ENCODE measurements at places on chromosomes 6 and 20.

DNA sequence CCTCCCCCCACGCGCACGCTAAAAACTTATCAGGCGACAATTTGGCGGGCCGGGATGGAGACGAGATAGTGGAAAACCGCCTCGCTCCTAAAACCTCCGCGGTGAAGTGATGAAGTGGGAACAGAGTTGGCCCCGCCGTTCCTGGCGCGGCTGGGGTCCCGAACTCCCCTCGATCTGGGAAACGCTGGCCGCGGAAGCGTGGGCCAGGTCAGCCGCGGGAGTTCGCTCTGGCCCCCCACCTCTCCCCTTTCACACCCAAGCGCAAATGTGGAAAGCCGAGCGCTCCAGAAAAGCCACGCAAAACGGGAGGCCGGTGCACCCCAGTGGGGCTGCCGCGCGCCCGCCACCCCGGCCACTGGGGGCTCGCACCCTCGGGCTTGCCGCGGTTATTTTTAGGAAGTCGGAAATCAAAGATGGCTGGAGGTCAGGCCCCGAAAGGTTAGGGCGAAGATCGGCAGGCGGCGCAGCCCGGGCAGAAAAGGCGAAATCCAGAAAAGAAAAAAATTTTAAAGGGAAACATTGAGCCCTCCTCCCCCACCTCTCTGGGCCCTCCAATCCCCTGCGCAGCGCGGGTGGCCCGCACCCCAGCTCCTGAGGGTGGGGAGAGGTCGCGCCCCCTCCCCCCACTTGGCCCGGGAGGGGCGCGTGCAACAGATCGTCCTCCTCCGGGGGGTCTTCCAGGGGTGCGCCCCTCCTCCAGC, 1.0 kb downstream of the SALL4 start:
- DNase-seq = no peak

DNA sequence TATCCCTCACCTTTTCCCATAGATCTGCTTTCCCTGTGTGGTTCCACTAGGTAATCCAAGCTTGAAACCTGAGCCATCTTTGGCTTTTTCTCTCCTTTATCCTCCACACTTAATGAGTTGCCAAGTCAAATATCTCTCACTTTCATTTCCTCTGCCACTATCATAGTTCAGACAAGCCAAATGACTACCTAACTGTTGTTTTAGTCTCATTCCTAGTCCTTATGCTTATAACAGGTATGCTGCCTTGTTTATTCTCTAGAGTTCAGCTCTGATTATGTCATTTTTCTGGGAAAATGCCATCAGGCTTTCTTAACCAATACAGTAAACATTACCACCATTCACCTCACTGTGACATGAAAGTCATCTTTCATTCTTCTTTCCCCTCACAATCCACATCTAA, 6.5 kb downstream of the EFHC1 start:
- no peak for DNase-seq

DNA sequence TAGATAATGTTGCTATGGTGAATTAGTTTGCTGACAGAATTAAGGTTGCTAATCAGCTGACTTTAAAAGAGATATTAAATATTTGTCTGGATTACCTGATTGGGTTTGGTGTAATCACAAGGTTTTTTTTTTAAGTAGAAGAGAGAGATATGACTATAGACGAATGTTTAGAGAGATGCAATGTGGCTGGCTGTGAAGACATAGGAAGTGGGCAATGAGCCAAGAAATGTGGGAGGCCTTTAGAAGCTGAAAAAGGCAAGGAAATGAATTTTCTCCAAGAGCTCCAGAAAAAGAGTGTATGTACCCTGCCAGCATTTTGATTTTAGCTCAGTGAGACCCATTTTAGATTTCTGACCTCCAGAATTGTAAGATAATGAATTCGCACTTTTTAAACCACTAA, 598.3 kb downstream of the PKHD1 start:
- DNase-seq = no peak

DNA sequence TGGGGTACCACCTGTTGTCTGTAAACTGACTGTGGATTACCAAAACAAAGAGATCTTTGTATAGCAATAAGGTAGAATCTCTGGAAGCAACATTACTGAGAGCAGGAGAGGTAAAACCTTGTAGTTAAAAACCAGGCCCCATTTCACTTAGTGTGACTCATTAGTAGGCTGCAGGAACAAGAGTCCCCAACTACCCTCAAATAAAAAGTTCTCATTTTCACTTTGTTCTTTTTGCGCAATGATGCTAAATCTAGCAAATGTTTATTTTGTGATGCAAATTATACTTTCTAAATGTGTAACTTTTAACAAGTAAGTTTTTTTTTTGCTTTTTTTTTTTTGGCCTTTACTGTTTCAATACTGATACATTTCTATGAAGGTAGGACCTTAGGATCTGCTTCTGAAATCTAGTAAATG, 67.1 kb downstream of the ESF1 start:
- no peak for DNase-seq

DNA sequence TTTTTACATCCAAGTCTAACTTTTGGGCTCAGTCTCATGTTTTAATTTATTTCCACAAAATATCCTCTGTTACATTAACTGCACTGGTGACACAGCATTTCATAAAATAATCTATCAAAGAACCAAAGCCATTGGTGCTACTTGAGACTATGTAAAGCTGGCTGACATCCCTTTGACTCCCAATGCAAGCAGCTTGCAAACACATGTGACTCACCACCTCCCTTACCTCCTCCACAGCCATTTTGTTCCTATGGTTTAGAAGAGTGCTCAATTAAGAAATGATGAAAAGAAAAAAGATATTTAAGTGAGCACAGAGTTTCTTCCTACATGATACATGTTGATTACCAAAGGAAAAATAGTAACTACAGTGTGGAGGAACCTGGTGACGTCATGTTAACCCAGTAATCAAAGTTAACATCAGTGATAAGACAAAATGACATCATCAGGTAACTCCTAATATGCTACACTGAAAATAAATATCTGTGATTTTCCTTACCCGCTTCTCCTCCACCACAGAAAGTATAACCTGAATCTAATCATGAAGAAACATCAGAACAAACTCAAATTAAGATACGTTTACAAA, 53.3 kb upstream of the LGSN start:
- DNase-seq = no peak

DNA sequence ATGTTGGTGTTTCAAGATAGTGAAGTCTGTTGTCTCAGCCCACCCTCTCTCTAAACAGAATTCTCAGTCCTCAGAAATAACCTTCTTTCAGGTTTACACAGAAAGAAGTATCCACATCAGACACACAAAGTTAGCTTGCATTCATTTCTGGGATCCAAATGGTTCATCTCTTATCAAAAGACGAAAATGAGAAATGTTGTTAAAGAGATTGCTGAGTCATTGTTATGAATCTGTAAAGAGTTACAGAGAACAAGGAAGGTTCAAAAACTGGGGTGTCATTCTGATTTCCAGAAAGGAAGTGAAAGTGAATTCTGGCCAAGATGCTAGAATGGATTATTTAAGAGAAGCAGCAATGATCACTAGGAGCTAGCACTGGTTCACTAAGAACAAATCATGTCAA, 90.5 kb upstream of the ATXN1 start:
- no peak for DNase-seq

DNA sequence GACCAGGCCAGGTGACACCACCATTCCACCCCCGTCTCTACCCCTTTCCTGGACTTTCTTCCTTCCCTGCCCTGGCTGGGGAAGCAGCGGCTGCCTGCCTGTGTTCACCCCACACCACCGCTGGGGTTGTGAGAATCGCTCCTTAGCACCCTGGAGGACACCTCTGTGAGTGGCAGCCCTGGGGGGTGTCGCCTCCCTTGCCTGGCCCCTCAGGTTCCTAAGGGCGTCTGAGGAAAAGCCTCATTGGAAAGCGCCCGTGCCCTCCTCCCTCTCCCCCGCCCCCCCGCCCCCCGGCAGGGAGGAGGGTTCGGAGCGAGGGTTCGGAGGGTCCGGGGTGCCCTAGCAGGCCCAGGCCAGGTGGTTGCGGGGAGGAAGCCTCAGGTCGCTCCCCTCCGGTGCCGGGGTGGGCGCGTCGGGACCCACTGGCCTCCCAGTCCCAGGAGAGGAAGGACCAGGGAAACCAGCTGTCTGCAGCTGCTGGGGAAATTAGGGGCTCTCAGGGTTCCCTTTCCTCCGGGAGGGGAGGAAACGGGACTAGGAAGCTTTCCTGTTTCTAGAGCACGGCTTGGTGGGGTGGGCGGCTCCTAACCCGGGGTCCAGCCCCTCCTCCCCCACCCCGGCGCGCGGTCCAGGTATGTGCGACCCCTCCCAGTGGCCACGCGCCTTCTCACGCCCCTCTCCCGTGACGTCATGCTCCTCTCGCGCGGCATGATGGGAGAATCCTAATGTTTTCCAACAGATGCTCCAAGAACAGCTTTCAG, at the start of gene PHACTR3:
TSS of gene PHACTR3 (plus strand) at position 760 of the 761 bp plus-strand sequence. CDS start 475 bp downstream, outside the sequence.
- no peak for DNase-seq

GRCh38 chr20:38109591-38110524, 55.2 kb downstream of the TGM2 start:
- DNase-seq = no peak

GRCh38 chr6:25280344-25281074, 1.3 kb downstream of the CARMIL1 start:
- DNase-seq = no peak

DNA sequence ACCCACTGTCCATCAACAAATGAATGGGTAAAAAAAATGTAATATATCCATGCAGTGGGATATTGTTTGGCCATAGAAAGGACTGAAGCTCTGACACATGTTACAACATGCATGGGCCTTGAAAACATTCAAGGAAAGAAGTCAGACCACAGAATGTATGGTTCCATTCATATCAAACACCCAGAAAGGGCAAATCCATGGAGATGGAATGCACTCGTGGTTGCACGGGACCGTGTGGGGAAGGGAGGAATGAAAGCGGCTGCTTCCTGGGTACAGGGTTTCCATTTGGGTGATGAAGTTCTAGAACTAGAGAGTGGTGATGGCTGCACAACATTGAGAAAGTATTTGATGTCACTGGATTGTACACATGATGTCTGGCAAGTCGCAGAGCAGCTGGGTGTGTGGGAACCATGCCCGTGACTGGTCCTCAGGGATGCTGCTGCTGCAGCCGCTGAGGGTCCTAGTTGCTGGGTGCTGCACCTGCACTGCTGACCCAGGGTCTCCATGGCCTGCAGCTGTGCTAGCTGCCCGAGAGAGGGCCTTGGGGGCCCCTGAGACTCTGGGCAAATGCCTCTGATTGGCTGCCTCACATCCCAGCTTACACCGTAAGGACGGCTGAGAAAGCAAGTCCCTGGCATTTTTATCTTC, 220.3 kb downstream of the NRN1 start:
- no peak for DNase-seq

DNA sequence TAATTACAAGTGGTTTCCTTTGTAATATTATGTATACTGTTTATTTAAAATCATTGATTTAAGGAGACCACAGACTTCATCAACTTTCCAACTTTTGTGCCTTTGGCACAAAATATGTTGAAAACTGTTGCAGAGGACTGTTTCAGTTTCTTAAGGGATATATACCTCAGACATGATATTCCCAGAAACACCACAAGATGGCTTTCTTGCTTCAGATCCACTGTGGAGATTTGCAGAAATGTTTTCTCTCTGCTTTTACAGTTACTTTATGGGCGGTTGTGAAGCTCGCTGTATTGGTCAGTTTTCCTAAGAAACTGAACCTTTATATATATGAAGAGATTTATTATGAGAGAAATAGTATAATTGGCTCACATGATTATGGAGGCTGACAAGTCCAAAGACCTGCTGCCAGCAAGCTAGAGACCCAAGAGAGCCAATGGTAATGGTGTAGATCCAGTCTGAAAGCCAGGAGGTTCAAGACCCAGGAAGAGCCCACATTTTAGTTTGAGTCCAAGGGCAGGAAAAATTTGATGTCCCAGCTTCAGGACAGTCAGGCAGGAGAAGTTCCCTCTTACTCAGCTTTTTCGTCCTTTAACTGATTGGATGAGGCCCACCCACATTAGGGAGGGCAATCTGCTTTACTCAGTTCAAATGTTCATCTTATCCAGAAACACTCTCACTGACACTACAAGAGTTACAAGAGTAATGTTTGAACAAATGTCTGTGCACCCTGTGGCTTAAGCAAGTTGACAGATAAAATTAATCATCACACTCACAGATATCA, 12.8 kb downstream of the ME1 start:
- no peak for DNase-seq

- DNase-seq = no peak
These were observed 1.5 kb downstream of the MAP7 start for GRCh38 chr6:136548582-136549299.

- DNase-seq = no peak
These were observed 19.5 kb upstream of the NFATC2 start for GRCh38 chr20:51562027-51562331.

DNA sequence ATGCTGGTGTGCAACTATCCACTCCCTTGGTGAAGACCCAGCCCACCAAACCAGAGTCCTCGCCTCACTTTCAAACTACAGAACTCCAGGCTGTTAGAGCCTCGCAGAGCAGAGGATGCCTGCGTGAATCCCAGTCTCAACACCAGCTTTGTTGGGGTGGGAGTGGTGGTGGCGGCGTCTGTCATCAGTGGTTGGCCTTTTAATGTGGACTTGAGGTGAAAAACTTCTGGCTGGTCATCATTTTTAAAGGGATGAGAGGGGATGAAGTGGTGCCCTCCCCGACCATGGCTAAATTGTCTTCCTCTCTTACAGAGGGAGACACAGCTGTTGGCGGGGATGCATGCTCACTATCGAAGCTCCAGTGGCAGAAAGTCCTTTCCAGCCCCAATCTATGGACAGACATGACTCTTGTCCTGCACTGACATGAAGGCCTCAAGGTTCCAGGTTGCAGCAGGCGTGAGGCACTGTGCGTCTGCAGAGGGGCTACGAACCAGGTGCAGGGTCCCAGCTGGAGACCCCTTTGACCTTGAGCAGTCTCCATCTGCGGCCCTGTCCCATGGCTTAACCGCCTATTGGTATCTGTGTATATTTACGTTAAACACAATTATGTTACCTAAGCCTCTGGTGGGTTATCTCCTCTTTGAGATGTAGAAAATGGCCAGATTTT, 54.9 kb downstream of the EZR start:
- DNase-seq = no peak

- no peak for DNase-seq
These were observed 39.5 kb downstream of the DCBLD1 start for GRCh38 chr6:117521791-117522502.

DNA sequence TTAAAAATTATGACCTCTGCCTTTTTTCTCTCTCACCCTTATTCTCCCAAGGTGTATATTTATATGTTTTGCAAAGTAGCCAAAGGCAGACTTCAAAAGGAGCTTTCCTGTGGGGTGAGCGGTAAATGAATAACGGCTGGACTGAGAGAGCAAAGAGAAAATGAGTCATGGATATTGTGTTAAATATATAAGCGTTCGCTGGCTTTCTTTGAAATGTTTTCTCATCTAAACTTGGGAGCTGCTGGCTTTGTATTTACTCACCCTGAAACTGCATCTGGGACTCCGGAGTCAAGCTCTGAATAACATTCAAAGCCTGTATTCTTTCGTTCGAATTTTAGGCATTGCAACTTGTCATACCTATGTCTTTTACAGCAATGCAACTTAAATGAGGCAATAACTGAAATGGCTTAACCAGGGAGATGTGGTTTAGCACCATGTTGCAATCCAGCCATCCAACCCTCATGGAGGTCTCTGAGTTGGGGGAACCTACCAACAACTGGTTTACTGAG, 32.0 kb downstream of the ATXN1 start:
- DNase-seq = no peak

- DNase-seq = no peak
These were observed 58.9 kb downstream of the RREB1 start for GRCh38 chr6:7166410-7167293.

Data from stimulated activated CD8-positive, alpha-beta memory T cell treated with anti-CD3 and anti-CD28 coated beads, Interleukin-4, amount 100 ng/mL, for 24 hours (primary cell).